ENCODE measurements at places on chromosomes 6 and 20.

DNA sequence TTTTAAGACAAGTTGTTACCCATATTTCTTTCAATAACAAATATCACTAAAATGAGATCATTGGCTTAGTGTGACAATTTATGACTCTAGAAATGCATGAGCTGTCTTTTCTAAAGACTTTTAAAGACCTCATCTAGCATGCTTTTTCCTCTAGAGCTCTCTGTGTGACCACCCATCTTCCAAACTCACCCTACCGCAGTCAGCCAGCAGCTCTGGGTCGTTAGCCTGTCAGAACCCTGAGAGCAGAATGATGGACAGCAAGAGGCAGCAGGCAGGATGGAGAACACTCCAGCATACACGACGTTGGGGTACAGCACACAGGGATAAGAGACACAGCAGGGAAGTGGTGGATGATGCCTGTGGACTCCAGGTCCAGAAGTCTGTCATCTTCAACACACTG, 45.1 kb upstream of the TBX18 start:
- no peak for DNase-seq

- no peak for DNase-seq
Observed at GRCh38 chr6:34949636-34950035, 60.6 kb downstream of the ANKS1A start.

GRCh38 chr6:45572833-45573232, 195.1 kb upstream of the SUPT3H start:
- no peak for DNase-seq

- DNase-seq: no peak
Observed at GRCh38 chr20:12956303-12956702, 52.5 kb upstream of the SPTLC3 start.

DNA sequence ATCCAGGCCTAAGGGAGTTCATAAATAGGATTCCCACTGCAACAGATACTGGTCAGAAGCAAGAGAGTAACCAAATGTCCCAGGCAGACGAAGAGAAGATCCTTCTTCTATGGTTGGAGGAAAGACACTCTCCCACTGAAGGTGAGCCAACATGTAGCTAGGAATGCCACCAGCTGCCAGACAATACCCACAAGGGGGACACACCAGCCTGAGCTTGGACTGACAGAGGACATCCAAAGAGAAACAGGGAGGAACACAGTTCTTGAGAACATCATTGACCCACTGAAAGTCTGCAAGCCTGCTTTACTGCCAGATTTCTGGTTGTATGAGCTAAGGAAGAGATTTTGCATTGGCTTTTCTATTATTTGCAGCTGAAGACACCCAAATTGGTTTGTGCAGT, 80.1 kb downstream of the PXDC1 start:
- no peak for DNase-seq
